Osteoblast (primary cell): ENCODE measurements at places on chromosomes 2 and 18. TPM values are rescaled to one million over a fixed set of nuclear protein-coding genes. Genes with fewer than 3 reads are reported as not detected.

GRCh38 chr2:217725409-217725808 is 277.4 kb downstream of the TNS1 start:
- H3K4me3 ChIP-seq: no peak overlapping the region
- H3K27me3 ChIP-seq: no peaks in the 10 kb centered on the region
- H3K27ac ChIP-seq: no peak overlapping the region
- H3K36me3 ChIP-seq: no peaks in the 10 kb centered on the region
- DNase-seq: no peak

- H3K4me3 ChIP-seq: no peak overlapping the region
- peak; percentile 51 for DNase-seq
- no peaks in the 10 kb centered on the region for H3K27me3 ChIP-seq
- no peaks in the 10 kb centered on the region for H3K36me3 ChIP-seq
Measured at GRCh38 chr2:239378021-239378917, 22.6 kb downstream of the HDAC4 start.

GRCh38 chr2:159265171-159265576 is 21.3 kb downstream of the WDSUB1 start:
- no peaks in the 10 kb centered on the region for H3K27me3 ChIP-seq
- H3K36me3 ChIP-seq: no peaks in the 10 kb centered on the region
- no peak for DNase-seq
- H3K27ac ChIP-seq: no peak overlapping the region
- H3K4me1 ChIP-seq: peaks cover 4% of the 10 kb centered on the region

GRCh38 chr2:10810202-10811161 is 2.1 kb downstream of the PDIA6 start:
- DNase-seq: peak; percentile 78
- H3K4me1 ChIP-seq: peaks cover 25% of the 10 kb centered on the region
- no peaks in the 10 kb centered on the region for H3K36me3 ChIP-seq

DNA sequence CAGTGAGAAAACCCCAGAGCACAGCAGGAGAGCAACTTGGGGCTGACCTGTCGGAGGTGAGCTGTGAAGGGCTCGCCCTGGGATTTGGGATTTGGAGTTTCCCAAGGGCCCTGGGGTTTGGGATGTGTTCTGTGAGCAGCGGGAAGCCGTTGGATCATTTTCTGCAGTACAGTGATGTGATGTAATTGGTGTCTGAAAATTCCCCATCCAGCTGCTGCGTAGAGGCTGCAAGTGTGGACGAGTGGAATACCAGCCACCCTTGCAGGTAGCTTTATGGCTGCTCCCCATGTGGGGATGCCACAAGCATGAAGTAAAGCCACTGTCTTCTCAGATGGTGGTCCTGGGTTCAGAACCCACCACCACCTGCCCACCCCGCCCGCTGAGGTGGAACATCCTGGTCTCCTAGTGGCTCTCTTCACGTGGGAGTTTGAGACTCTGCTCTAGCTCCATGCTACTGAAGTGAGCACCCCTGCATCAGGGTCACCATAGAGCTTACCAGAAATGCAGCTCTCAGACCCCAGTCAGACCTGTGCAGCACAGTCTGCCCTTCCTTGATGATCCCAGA is 15.0 kb downstream of the IMPA2 start:
- no peak overlapping the region for H3K27ac ChIP-seq
- no peak overlapping the region for H3K4me3 ChIP-seq
- no peaks in the 10 kb centered on the region for H3K27me3 ChIP-seq
- no peaks in the 10 kb centered on the region for H3K36me3 ChIP-seq
- H3K4me1 ChIP-seq: peaks cover 14% of the 10 kb centered on the region

The MPP4 gene
- total RNA-seq: 1.1 and 2.1 TPM in 2 replicates

The MEP1B gene
- total RNA-seq: not detected in 2 replicates

The ESPNL gene
- 1.8 and 9.8 TPM in 2 replicates for total RNA-seq

The EIF2B4 gene
- total RNA-seq: 19.2 and 24.2 TPM in 2 replicates
